ENCODE measurements at places on chromosomes 2 and 18.

DNA sequence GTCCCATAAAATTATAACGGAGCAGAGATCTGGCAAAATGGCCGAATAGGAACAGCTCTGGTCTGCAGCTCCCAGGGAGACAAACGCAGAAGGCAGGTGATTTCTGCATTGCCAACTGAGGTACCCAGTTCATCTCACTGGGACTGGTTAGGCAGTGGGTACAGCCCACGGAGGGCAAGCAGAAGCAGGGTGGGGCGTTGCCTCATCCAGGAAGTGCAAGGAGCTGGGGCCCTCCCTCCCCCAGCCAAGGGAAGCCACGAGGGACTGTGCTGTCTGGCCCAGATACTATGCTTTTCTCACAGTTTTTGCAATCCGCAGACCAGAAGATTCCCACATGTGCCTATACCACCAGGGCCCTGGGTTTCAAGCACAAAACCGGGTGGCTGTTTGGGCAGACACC is 22.8 kb downstream of the ICA1L start:
- no peak for DNase-seq

DNA sequence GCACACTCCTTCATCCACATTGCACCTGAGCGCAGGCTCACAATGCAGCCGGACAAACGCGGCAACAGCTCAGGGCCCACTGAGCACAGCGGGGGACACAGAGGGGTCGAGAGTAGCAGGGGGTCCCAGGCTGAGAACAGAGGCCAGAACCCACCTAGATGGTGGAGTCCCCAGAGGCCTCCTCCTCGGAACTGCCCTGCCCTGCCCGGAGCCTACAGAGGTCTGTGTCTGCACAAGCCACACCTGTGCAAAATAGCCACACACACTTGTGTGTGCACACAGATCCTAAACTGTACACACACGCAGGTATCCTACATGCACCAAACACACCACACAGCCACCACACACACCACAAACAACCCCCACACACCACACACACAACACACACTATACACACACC is 72.8 kb downstream of the TMEM18 start:
- no peak for DNase-seq

- no peak for DNase-seq
These were observed 26.4 kb downstream of the SPEG start for GRCh38 chr2:219461047-219461514.

DNA sequence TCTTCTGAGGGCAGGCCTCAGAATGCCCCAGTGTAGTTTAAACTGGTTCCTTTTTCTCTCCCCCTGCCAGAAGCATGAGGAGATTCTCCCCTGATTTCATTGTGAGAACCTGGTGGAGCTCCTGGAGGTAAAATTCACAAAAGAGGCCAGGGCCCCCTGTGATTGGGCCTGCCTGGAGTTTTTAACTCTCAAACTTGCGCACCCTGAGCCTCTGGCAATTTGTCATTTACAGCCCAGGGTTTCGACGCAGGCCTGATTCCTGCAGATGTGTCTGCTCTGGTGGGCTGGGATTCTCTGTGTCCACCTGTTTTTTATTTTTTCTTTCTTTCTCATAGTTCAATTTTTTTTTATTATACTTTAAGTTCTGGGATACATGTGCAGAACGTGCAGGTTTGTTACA is 157.9 kb downstream of the ASB1 start:
- no peak for DNase-seq

- no peak for DNase-seq
These were observed 50.9 kb downstream of the CABYR start for GRCh38 chr18:24189664-24190346.

GRCh38 chr2:101574622-101575021 is 99.7 kb upstream of the RFX8 start:
- no peak for DNase-seq

DNA sequence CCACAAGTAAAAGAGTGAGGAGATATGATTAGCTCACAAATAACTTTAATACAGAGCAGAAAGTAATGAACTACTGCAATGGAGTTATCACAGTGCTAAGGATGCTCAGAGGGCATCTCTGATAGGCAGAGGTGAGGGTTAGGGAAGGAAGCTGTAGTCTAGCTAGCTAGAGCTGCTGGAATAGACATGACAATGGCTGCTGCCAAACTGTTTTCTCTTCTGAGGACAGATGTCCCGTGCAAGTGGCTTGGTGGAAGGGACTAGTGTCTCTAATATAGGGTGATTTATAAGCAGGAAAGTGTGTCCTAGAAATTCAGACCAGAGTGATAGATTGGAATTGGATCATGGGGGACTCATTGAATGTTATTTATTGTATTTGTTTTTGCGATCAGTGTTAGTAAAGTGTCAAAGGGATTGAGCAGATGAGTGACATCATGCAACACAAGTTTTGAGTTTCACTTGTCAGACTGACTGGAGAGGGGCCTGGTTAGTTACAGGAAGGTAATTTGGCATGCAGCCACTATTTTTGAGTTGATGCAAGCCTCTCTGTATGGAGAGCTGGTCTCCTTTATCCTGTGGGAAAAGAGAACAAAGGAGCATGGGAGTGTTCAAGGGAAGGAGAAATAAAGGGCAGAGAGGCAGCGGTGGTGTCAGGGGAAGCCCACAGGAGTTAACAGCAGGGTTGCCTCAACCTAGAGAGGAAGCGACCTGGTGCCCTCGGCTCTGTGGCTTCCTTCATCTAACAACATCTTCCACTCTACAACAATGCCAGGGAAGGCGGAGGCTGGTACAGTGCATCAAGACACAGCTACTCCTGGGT is 1.9 kb downstream of the CTLA4 start:
- peak; percentile 13 for DNase-seq

DNA sequence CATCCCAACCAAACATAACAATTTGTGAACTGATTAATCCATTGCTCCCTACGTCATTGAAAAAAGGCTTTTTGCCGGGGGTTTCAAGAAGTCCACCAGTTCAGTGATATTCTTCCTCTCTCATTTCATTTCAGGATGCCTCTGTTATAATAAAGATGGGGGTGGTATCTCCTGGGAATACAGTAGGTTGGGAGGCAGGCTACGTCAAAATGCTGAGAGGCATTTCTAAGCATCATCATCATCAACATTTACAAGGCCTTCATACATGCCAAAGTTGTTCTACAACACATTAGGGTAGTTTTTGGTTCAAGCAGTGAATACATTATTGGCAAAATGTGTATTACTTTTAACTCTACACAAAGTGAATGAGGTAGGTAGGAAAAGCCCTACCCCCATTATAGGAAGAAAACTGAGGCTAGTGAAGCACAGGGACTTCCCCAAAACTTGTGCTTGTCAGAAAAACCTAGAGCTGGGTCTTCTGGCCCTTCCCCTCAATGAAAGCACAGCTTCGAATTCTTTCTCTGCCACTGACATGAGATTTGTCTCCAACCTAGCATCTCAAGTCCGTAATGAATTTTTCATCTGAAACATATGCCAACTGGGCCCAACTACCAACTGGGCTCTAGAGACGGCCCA is 11.3 kb downstream of the OSR1 start:
- no peak for DNase-seq

Data from stimulated activated CD8-positive, alpha-beta memory T cell treated with anti-CD3 and anti-CD28 coated beads, Interleukin-15, amount 100 ng/mL, for 4 hours (primary cell).